Inflammatory macrophage treated with lipopolysaccharide for 1 hour (primary cell): ENCODE measurements at places on chromosomes 2 and 18.

- DNase-seq: no peak
Observed at GRCh38 chr18:72866901-72867745, 664 bp downstream of the NETO1 start.

GRCh38 chr2:58669998-58670397 lies 428.9 kb upstream of the FANCL start:
- DNase-seq: no peak

DNA sequence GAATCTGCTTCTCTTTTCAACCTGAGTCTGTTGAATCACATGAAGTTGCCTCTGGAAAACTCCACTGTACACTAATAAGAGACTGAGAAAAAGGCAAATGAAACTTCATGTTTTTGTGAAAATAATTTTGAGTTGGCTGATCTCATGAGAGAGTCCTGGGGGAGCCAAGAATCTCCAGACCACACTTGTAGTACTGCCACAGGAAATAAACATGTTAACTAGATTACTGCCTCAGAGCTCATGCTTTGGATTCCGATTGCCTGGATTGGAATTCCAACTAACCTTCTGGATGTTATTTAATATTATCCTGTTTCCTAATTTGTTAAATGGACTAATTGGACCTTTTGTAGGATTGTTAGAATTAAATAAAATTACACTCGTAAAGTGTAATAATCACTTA lies 25.2 kb downstream of the NUP35 start:
- DNase-seq: no peak

- peak; percentile 90 for DNase-seq
Observed at GRCh38 chr2:84906108-84906899, 848 bp downstream of the TMSB10 start.
